AG04450 (cell line): ENCODE measurements at places on chromosomes 16 and 17.

DNA sequence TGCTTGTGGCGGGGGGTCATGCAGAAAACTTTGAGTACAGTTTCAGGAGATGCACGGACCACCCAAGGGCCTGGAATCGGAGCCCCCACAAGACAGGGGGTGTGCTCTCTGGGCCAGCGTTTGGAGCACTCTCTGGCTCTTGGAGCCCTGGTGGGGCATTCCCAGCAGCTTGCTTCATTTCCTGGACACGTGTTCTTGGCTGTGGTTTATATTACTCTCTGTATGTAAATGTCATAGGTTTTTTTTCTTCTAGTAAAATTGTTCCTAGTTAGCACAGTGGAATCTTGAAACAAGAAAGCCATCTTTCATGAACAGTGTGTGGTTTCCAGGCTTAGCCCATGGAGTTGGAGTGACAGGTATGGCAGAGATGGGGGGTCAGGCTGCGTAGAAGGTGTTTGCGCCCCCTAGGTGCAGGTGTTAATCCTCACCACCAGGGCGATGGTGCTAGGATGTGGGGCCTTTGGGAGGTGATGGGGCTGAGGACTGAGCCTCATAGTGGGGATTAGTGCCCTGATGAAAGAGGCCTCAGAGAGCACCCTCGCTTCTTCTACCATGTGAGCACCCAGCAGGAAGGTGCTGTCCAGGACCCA lies 79.8 kb downstream of the JPH3 start:
- DNase-seq = peak; percentile 48

- DNase-seq = no peak
These were observed 3.5 kb downstream of the ZBTB4 start for GRCh38 chr17:7475764-7476422.

- DNase-seq = no peak
These were observed 11.5 kb upstream of the NLRP1 start for GRCh38 chr17:5595831-5596230.

GRCh38 chr16:85733839-85734170 lies 17.1 kb downstream of the C16orf74 start:
- no peak for DNase-seq

- no peak for DNase-seq
These were observed 66.4 kb upstream of the SMIM36 start for GRCh38 chr17:55577687-55578086.

DNA sequence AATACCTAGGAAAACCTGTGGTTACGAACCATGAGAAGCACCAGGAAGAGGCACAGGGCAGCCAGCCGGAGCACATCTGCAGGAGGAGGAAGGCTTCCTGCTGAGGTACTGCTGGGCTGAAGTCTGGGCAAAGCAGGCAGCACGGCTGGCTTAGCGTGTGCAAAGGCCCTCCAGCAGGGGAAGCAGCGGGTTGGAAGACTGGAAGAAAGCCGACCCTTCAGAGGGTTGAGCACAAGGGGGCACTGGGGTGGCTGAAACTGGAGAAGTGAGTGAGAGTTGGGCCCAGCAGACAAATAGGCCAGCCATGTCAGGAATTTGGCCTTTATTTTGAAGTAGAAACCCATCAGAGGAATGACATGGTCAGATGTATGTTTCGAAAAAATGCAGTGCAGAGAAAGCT lies 12.1 kb upstream of the HSD3B7 start:
- DNase-seq = no peak

GRCh38 chr17:80361495-80362220 lies 53.3 kb upstream of the ENDOV start:
- DNase-seq = no peak

DNA sequence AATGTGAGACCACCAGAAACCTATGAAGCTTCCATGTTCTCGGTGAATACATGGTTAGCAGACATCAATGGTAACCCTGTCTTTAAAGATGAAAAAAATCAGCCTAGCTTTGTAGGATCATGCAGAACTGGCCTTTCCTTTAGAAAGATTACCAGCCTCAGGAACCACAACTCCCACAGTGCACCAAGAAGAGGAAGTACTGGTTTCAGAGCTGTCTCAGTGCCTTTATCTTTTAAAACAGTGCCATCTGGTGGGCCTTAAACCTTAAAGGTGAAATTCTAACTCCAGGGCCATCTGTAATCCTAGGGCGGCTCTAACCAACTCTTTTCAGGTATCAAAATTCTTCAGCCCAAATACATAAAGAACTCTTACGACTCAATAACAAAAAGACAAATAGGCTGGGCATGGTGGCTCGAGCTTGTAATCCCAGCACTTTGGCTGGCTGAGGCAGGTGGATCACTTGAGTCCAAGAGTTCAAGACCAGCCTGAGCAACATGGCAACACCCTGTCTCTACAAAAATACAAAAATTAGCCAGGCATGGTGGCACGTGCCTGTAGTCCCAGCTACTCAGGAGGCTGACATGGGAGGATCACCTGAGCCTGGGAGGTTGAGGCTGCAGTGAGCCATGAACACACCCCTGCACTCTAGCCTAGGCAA lies 5.4 kb downstream of the ATPAF2 start:
- peak; percentile 63 for DNase-seq

DNA sequence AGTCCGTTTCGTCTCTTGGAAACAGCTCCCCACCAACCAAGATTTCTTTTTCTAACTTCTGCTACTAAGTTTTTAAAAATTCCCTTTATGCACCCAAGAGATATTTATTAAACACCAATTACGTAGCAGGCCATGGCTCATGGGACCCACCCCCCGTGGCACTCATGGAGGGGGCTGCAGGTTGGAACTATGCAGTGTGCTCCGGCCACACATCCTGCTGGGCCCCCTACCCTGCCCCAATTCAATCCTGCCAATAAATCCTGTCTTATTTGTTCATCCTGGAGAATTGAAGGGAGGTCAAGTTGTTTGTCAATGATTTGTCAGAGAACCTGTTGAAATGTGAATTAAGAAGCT lies 48.2 kb downstream of the IL21R start:
- DNase-seq = no peak

GRCh38 chr17:66423056-66423955 lies 120.9 kb downstream of the PRKCA start:
- DNase-seq = no peak

- DNase-seq = no peak
These were observed 69.9 kb upstream of the CNTNAP4 start for GRCh38 chr16:76207270-76207669.

- no peak for DNase-seq
These were observed 423.1 kb upstream of the DYNLRB2 start for GRCh38 chr16:80117556-80118130.

- no peak for DNase-seq
These were observed 64.6 kb downstream of the CDK5R1 start for GRCh38 chr17:32551186-32551955.

GRCh38 chr17:78438694-78439325 lies 60.4 kb downstream of the PGS1 start:
- no peak for DNase-seq

DNA sequence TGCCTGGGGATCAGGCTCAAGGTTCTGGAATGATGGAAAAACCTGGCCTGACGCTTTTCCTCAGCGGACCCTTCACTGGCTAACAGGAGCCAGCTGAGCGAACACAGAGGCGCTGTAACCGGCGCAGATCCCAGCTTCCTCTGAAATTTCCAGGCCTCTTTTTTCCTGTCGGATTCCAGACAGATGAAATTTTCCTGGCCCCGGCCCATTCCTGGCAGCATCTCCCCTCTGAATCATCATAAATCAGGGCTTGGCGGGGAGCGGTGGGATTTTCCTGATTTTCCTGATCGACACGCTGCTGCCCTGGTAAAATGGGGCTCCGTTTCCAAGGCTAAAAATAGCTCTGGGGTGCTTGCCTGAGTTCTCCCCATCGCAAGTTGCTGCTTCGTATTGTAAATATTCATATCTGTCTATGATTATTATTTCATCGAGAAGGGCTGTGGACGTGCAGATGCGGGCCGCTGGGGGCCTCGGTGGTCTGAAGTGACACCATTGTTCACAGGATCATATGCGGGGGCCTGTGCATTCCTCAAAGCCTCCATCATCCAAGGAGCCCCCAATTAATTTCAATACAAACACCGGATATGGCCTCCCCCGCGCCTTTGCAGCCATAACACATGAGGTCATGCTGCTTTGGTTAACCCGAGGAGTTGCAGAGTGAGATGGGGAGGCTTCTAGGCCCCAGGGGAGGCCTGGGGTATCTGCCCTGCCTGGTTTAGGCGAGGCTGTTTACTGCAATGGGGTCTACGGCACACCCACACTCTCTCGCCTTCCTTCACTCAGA lies 45.8 kb upstream of the ETV4 start:
- DNase-seq = peak; percentile 59

- DNase-seq = no peak
These were observed 18.9 kb downstream of the ARHGAP17 start for GRCh38 chr16:24996301-24996700.

GRCh38 chr17:8318010-8318935 lies 8.2 kb downstream of the ARHGEF15 start:
- DNase-seq = no peak

DNA sequence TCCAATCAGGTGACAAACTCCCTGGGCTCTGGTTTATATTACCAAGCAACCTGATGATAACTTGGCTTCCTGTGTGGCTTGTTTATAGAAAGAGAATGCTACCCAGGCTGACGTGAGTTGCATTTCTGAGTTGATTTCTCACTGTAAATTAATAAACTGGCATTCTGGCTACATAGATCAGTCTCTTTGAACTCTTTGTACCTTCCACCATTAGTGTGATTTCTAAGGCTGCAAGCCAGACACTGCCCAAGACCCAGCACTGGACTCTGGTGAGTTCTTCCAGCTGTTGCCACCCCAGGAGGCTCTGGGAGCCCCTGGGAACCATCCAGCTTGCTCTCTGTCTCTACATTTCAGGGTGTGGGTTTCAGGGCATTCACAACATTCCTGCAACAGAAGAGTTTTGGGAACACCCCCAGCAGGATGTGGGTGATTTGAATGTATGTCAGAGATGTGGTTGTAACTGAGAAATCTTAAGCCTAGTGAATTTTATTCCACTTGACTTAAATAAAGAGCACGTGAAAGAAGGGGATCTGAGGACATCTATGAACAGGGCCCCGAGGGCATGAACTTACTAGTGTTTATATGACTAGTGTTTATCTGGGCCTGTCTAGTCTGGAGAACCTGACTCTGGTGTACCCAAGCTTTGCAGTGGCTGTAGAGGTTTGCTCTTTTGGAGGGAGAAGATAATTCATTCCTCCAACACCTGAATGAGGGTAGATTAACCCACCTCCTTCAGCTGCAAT lies 30.3 kb upstream of the LRRC37A start:
- peak; percentile 66 for DNase-seq

- DNase-seq = no peak
These were observed 5.9 kb upstream of the METTL16 start for GRCh38 chr17:2517539-2517938.

- no peak for DNase-seq
These were observed 450.0 kb downstream of the HS3ST3B1 start for GRCh38 chr17:14750866-14751265.
